Thoracic aorta (tissue), 2 donors: ENCODE measurements at places on chromosomes 5 and 9.

GRCh38 chr5:94870511-94871183, 252.2 kb downstream of the SLF1 start:
- DNase-seq = no peak

GRCh38 chr5:40406741-40407211, 272.9 kb upstream of the PTGER4 start:
- no peak for DNase-seq

DNA sequence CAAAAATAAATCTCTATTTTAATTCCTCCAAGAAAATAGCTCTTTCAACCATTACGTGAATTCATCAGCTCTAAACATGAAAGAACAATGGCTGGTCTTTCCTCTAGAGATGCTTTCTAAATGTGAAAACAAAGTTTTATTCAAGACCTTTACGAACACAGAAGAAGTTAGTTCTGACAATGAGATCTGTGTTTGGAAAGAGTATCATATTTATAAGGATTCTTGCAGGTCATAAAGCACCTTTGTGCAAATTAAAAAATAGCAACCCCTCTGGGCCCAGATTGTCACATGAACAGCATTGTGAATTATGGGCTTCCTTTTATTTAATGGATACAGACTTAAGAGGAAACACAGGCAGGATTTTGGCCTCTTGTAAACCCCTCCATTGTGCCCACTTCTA, 17.7 kb upstream of the FTMT start:
- DNase-seq = no peak

GRCh38 chr5:87844449-87844848, 424.2 kb downstream of the TMEM161B start:
- DNase-seq = no peak

GRCh38 chr9:116859763-116860162, 172.7 kb downstream of the TRIM32 start:
- no peak for DNase-seq

DNA sequence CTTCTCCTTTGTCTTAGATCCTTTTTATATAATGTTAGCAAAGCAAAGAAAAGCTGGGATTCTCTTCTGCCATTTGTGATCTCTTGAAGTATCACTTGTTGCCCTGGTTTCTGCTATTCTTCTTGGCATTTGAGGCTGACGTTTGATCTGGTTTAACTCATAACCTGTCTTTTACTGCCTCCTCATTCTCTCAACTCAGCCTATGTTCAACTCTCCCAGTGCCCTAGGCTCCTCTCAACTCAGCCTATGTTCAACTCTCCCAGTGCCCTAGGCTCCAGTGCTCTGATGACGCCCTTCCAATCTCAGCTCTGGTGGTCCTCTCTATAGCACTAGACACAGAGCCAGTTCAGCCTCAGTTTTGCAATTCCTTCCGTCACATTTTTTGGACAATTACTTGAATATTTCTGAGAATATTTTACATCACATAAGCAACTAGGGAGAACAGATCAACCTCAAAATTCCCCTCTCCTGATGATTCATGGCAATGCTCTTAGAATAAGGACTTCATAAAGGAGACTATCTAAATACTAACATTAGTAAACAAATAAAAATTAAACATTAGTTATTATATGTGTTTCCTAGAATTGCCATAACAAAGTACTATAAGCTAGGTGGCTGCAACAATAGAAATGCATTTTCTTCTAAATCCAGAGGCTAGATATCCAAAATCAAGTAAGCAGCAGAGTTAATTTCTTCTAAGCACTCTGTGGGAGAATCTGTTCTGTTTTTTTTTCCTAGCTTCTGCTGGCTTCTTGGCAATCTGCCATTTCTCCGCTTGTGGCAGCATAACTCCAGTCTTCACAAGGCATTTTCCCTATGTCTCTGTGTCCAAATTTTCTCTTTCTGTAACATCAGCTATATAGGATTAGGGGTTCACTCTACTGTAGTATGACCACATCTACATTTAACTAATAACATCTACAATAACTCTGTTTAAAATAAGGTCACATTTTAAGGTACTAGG, 662.1 kb upstream of the FTMT start:
- no peak for DNase-seq

DNA sequence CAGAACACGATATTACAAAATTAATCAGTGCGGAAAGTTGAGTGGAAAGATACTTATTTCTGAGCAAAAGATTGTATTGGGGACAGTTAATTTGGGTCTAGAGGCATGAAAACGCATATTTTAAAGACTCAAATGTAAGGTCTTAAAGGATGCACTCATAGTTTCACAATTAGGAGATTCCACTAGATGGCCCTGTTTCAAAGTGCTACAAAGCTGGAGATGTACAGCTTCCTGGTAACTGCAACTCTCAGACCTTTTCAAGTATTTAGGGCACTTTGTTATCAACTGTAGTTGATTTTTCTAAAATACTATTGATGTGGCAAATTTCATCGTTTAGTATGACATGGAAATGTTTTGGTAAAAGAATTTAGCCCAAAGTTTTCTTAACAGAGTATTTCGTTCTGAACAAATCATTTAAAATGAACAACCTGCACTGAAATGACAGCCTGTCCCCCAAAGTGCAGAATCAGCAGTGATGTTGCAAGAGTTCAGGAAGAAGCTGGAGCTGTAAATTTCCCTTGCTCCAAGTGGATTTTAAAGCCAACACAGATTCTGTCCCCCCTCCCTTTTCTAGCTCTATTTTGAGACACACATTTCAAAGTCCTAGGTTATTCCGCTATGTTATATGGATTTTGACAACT, 16.2 kb upstream of the NDUFB6 start:
- DNase-seq = no peak

DNA sequence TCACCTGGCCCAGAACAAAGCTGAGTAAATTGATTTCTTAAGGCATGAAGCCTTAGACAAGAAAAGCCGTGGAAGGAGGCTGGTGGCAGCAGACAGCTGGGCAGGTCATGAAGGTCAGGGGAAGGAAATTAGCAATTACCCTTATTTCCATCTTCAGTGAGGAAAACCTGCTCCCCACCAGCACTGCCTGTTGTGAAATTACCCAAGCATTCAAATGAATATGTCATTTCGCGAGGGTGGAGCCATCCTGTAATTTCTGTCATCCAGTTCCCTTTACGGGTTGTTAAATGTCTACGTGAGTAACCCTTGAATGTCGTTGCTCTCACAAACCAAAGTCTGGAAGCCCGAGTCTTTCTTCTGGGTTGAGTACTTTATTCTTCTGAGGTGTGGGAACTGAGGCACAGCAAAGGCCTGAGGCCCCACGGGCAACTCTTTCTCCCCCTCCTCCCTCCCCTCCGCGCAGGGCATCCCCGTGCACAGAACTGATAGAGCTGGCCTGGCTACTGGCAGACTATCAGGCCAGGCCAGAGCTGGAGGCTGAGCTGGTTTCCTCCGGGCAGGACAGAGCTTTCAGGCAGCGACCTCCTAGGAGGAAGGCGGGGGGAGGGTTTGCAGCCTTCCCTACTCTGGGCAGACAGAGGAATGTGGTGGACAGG, 22.0 kb upstream of the AK3 start:
- DNase-seq = no peak

GRCh38 chr9:98944057-98944733, 488 bp downstream of the COL15A1 start:
- no peak for DNase-seq

DNA sequence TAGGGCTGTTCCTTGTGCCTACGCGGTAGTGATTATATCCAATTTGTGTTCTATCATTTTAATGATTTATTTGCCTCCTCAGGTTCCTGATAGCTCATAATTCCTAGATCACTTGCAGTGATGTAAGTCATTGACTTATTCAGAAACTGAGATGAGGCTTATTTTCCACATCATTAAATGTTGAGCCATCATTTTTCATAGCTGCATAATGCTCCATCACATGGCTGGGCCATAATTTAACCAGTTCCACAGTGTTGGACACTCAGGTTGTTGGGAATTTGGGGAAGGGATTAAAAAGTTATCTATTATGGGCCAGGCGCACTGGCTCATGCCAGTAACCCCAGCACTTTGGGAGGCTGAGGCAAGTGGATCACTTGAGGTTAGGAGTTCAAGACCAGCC, 35.8 kb upstream of the HMCN2 start:
- DNase-seq = no peak

- DNase-seq = no peak
Observed at GRCh38 chr9:130292106-130292505, 26.5 kb downstream of the HMCN2 start.
